ENCODE measurements at places on chromosomes 12 and 14. TPM values are rescaled to one million over a fixed set of nuclear protein-coding genes. Genes with fewer than 3 reads are reported as not detected.

Gene RAB15
- 3.2 TPM for total RNA-seq

Gene DEPDC4
- 0.82 TPM for total RNA-seq

Gene SDR9C7
- 0.55 TPM for total RNA-seq

- H3K36me3 ChIP-seq = peaks cover 10% of the 10 kb centered on the region
- H3K4me3 ChIP-seq = no peak overlapping the region
- H3K4me1 ChIP-seq = no peaks in the 10 kb centered on the region
Measured at GRCh38 chr14:51707327-51707726, 55.6 kb downstream of the FRMD6 start.

DNA sequence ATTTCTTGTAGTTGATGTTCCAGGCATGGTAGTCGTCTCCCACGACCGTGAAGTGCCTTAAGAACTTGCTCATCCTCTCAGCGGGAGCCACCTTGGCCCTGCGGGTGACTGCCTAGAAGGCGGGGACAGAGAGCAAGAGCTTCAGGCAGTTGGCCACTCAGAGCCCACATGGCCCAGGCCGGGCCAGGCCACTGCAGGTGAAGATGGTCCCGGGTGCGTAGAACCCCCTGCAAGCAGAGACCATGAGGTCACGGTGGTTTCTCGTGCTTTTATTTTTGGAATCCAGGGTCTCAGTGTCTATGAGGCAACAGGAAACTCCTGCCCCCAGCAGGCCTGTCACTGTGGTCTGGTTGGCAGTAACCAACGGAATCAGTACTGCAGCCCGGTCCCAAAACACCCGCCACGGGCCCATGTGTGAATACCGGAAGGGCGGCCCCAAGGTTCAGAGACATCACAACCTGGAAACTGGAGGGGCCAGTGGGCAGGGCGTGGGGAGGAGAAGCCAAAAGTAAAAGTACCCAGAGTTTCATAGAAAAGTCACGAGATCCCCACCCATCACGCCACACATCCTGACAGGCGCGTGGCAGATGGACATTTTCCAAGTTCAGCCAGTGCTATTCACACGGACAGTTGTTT, 27.5 kb downstream of the HVCN1 start:
- peaks cover 3% of the 10 kb centered on the region for H3K36me3 ChIP-seq
- H3K4me1 ChIP-seq = no peaks in the 10 kb centered on the region
- no peaks in the 10 kb centered on the region for H3K27me3 ChIP-seq
- H3K4me3 ChIP-seq = no peak overlapping the region
- no peak overlapping the region for H3K27ac ChIP-seq

GRCh38 chr14:94867946-94868771, 98.2 kb upstream of the GSC start:
- H3K4me3 ChIP-seq = no peak overlapping the region
- peaks cover 4% of the 10 kb centered on the region for H3K4me1 ChIP-seq
- no peak for DNase-seq
- H3K27me3 ChIP-seq = no peaks in the 10 kb centered on the region

- no peak overlapping the region for H3K4me3 ChIP-seq
- H3K27ac ChIP-seq = no peak overlapping the region
- peaks cover 11% of the 10 kb centered on the region for H3K4me1 ChIP-seq
Measured at GRCh38 chr12:48940181-48940580, 14.9 kb upstream of the FKBP11 start.

DNA sequence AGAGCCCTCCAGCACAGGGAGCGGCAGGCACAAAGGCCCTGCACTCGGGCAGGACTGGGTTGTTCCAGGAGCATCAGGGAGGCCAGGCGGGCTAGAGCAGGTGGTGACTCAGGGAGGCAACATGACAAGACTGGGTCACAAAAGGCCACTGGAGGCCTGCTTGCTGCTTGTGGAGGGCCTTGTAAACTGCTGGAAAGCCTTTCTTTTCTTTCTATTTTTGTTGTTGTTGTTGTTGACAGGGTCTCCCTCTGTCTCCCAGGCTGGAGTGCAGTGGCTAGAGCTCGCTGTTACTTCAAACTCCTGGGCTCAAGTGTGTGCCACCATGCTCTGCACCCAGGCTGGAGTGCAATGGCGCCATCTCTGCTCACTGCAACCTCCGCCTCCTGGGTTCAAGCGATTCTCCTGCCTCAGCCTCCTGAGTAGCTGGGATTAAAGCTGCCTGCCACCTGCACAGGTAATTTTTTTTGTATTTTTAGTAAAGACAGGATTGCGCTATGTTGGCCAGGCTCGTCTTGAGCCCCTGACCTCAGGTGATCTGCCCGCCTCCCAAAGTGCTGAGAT, 11.8 kb upstream of the RCOR1 start:
- no peaks in the 10 kb centered on the region for H3K27me3 ChIP-seq
- no peaks in the 10 kb centered on the region for H3K36me3 ChIP-seq
- no peak for DNase-seq
- H3K27ac ChIP-seq = peak overlapping the region; percentile 61
- no peak overlapping the region for H3K4me3 ChIP-seq

GRCh38 chr12:105343836-105344235, 13.3 kb downstream of the C12orf75 start:
- no peaks in the 10 kb centered on the region for H3K36me3 ChIP-seq
- no peak overlapping the region for H3K4me3 ChIP-seq
- no peaks in the 10 kb centered on the region for H3K27me3 ChIP-seq

GRCh38 chr12:116887244-116887643, 6.0 kb upstream of the HRK start:
- no peaks in the 10 kb centered on the region for H3K36me3 ChIP-seq
- no peak overlapping the region for H3K4me3 ChIP-seq
- H3K27ac ChIP-seq = no peak overlapping the region
- peaks cover 35% of the 10 kb centered on the region for H3K27me3 ChIP-seq

- H3K27ac ChIP-seq = no peak overlapping the region
- no peaks in the 10 kb centered on the region for H3K36me3 ChIP-seq
- no peaks in the 10 kb centered on the region for H3K27me3 ChIP-seq
- DNase-seq = no peak
Measured at GRCh38 chr12:69339999-69340398, 8.2 kb upstream of the LYZ start.

GRCh38 chr12:69904777-69905176, 79.8 kb downstream of the MYRFL start:
- no peaks in the 10 kb centered on the region for H3K4me1 ChIP-seq
- H3K36me3 ChIP-seq = no peaks in the 10 kb centered on the region
- no peaks in the 10 kb centered on the region for H3K27me3 ChIP-seq
- H3K4me3 ChIP-seq = no peak overlapping the region
- no peak overlapping the region for H3K27ac ChIP-seq

DNA sequence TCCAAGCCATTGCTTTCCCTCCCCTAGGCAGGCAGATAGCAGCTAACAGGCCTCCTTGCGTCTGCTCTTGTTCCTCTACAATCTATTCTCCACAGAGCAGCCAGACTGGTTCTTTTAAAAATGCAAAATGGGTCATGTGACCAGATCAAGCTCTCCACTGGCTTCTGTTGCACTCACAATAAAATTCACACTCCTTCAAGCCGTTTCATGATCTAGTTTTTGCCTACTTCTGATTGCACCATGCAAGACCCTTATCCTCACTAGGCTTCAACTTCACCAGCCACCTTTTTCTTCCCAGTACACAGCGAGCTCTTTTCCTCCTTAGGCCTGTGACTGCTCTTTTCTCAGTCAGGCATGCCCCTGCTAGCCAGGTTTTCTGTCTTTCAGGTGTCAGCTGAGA, 6.1 kb upstream of the KRAS start:
- no peaks in the 10 kb centered on the region for H3K36me3 ChIP-seq
- DNase-seq = no peak
- H3K27me3 ChIP-seq = no peaks in the 10 kb centered on the region
- no peaks in the 10 kb centered on the region for H3K4me1 ChIP-seq
- no peak overlapping the region for H3K27ac ChIP-seq
- no peak overlapping the region for H3K4me3 ChIP-seq

DNA sequence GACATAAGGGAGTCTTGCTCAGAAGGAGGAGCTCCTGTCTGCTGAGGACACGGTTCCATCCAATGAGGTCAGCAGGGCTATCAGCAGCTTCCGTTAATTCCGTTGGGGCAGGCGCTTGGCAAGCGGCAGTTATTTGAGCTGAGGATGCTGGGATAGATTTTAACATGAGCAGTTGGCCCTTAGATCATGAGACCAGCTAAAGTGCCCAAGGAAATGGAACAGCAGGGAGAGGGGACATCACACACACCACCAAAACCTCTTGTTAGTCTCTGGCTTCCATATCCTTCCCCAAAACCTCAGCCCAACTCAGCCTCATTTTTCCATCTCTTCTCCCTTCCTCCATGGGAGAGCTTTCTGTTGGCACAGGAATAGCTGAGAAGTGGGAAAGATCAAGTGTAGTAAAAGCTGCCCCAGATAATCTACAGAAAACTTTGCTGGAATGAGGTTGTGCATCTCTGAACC, 138.7 kb upstream of the PZP start:
- peaks cover 6% of the 10 kb centered on the region for H3K4me1 ChIP-seq
- H3K36me3 ChIP-seq = no peaks in the 10 kb centered on the region
- no peak overlapping the region for H3K27ac ChIP-seq
- DNase-seq = no peak
- H3K27me3 ChIP-seq = no peaks in the 10 kb centered on the region

DNA sequence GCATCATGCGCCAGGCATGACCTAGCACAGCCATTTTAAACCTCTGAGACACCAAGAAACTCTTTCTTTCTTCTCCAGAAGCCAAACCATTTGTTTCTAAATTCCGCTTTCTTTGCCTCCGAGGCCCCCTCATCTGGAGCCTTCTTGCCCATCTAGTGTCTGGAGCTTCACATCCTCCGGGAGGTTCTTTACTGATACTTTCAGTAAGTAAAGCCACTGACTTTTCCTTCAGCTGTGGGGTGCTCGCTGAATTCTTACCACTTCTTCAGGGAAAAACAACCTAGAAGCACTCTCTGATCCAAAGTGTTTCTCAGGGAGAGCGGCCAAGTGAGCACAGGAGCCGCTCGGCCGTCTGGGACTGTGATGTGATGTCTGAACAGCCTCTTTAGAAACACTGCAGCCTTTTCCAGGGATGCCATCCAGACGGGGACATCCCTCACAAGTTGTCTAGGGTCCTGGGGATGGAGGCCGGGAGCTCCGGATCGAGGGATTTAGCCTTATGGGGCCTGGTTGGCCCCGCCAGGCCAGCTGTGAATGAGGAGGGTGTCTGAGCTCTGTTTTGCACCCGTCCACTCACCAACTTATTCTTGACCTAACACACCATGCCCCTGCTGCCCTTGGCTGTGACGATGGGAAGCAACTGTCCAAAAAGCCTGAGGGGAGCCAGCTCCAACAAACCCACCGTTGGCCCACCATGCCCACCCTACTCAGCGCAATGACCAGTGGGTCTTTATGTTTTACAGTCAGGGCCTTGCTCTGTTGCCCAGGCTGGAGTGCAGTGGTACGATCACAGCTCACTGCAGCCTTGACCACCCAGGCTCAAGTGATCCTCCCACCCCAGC, 160.6 kb downstream of the ZFP36L1 start:
- no peak overlapping the region for H3K4me3 ChIP-seq
- no peaks in the 10 kb centered on the region for H3K36me3 ChIP-seq
- peaks cover 47% of the 10 kb centered on the region for H3K4me1 ChIP-seq

GRCh38 chr12:77477907-77478533, 352.7 kb upstream of the NAV3 start:
- DNase-seq = no peak
- H3K4me3 ChIP-seq = no peak overlapping the region
- H3K36me3 ChIP-seq = no peaks in the 10 kb centered on the region
- no peaks in the 10 kb centered on the region for H3K4me1 ChIP-seq

DNA sequence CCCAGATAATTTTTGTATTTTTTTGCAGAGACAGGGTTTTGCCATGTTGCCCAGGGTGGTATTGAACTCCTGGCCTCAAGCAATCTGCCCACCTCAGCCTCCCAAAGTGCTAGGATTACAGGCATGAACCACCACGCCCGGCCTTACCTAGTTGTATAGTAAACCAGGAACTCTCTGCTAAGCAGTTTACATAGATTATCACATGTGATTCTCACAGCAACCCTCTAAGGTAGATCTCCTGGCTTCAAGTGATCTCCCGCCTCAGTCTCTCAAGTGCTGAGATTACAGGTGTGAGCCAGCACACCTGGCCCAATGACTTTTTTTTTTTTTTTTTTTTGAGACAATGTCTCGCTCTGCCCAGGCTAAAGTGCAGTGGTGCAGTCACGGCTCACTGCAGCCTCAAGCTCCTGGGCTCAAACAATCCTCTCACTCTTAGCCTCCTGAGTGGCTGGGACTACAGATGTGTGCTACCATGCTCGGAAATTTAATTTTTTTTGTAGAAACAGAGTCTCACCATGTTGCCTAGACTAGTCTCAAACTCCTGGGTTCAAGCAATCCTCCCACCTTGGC, 26.0 kb upstream of the ATP2A2 start:
- no peaks in the 10 kb centered on the region for H3K4me1 ChIP-seq
- H3K36me3 ChIP-seq = no peaks in the 10 kb centered on the region
- no peak overlapping the region for H3K27ac ChIP-seq

DNA sequence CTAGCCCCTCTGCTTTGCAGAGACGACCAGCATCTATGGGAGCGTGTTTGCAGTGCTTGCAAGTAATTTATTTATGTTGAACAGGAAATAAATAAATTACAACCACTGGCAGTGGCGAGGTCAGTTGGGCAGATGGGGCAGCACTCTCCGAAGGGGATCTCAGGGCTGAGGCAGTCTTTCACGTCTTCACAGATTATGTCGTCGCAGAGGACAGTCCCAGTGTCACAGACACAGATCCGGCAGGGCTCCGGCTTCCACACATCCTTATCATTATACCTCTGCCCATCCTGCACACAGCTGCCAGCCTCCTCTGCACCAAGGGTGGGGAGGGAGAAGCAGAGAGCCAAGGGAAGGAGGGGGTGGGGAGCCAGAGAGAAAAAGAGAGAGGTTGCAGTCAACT, 4.5 kb downstream of the COL2A1 start:
- H3K27ac ChIP-seq = no peak overlapping the region
- H3K4me3 ChIP-seq = no peak overlapping the region
- peaks cover 22% of the 10 kb centered on the region for H3K27me3 ChIP-seq
- peak; percentile 52 for DNase-seq

DNA sequence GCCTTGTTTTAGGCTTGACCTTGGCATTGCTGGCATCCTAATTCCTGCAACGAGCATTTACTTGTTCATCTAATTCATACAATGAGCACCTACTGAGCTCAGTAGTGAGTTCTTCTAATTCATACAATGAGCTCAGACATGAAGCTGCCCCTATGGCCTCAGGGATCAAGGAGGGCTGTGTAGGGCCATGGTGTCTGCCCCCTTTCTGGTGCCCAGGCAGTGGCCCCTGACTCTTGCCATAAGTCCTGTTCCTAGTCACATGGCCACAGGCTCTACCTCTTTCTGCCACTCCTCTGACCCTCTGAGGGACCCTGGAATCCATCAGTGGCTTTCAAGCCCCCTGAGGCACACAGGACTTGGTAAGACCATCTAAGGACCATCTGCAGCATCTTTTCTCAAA, 148.8 kb downstream of the ZFP36L1 start:
- no peaks in the 10 kb centered on the region for H3K36me3 ChIP-seq
- H3K4me1 ChIP-seq = no peaks in the 10 kb centered on the region
- DNase-seq = no peak
- no peaks in the 10 kb centered on the region for H3K27me3 ChIP-seq
- H3K4me3 ChIP-seq = no peak overlapping the region

All from sigmoid colon (tissue), 7 donors.